ENCODE measurements at places on chromosomes 13 and 19.

DNA sequence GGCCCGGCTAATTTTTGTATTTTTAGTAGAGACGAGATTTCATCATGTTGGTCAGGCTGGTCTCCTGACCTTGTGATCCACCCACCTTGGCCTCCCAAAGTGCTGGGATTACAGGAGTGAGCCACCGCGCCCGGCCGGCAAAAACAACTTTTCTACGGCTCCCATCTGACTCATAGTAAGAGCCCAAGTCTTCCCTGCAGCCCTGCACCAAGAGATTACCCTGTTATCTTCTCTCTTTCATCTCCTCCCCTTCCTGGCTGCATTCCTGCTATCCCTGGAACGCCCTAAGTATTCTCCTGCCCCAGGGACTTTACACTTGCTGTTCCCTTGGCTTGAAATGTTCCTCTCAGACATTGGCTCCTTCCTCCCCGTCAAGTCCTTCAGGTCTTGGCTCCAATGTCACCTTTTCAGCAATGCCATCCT lies 6.6 kb downstream of the AP2S1 start:
- DNase-seq = no peak

GRCh38 chr13:94114166-94114565 lies 365.3 kb downstream of the DCT start:
- no peak for DNase-seq

DNA sequence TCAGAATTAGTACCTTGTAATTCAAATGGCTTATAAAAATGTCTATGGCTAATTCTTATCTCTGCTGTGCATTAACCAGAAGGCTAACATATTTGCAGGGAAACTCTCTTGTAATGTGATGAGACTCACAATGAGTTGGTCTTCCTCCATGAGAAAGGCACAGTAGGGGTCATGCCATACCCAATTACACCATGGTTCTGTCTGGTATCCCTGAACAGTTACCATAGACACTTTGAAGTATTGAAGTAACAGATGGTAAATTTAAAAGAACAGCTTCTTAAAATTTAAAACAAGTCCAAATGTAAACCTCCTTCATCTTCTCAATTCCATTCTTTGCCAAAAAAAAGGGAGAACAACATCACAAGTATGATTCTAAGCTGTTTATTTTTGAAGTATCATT lies 22.6 kb upstream of the SLAIN1 start:
- no peak for DNase-seq

GRCh38 chr13:42964761-42965161 lies 27.3 kb downstream of the EPSTI1 start:
- DNase-seq = no peak

- no peak for DNase-seq
Measured at GRCh38 chr13:38657191-38657590, 29.7 kb upstream of the FREM2 start.

- DNase-seq = no peak
Measured at GRCh38 chr19:15453091-15453578, 3.4 kb upstream of the WIZ start.

- DNase-seq = no peak
Measured at GRCh38 chr19:42226886-42227285, 6.8 kb downstream of the ZNF526 start.

GRCh38 chr13:21338156-21338555 lies 120.9 kb downstream of the ZDHHC20 start:
- no peak for DNase-seq

- no peak for DNase-seq
Measured at GRCh38 chr13:50636007-50636704, 207.3 kb downstream of the DLEU7 start.

- no peak for DNase-seq
Measured at GRCh38 chr19:40822161-40822560, 23.2 kb downstream of the EGLN2 start.

GRCh38 chr19:31312009-31312676 lies 37.1 kb downstream of the TSHZ3 start:
- no peak for DNase-seq

GRCh38 chr19:49443366-49444099 lies 2.2 kb upstream of the SLC17A7 start:
- DNase-seq = peak; percentile 94

- no peak for DNase-seq
Measured at GRCh38 chr19:42436006-42436405, 6.7 kb downstream of the CXCL17 start.

DNA sequence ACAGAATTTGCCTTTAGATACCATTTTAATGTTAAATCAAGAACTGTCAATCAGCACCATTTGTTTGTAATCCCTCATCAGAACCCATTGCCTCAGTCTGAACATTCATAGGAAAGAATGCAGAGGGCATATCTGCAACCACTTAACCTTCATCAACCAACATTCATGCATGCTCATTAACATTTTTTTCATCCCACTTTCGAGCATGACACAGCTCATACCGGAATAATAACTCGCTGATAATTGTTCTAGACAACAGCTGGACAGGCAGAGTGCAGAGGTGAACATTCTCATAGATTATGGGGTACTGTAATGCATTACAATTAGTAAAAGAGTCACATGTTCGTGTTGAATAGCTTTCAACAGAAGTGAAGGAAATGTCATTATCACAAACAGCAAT lies 216.8 kb downstream of the DIAPH3 start:
- no peak for DNase-seq

- DNase-seq = no peak
Measured at GRCh38 chr19:3284759-3285646, 60.5 kb downstream of the CELF5 start.

GRCh38 chr19:51219307-51219706 lies 5.6 kb upstream of the CD33 start:
- no peak for DNase-seq

DNA sequence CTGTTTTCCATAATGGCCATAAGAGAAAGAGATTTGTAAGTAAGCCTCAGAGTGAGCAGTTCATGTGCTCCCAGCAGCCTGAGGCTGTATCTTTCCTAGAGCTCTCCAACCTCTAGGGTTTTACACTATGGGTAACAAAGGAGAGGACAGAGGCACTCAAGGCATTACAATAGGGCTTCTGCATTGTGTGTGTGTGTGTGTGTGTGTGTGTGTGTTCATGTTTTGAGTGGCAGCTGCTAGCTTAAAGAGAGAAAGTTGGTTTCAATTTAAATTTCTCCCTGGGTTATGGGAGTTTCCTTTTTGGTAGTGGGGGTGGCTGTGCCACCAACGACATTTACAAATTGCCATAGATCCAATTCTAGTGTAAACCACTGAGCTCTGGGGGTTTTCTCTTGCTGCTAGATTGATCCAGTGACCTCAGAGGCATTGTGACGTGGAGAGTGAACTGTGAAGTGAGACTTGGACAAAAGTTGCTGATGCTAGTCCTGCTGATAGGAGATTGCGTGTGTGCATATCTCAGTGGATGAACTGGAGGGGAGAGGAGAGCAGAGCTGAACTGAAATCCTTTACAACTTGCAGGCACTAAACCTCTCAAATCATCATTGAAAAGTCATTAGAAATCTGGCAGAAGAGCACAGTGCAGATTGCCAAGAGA lies 67.2 kb upstream of the OLFM4 start:
- no peak for DNase-seq

Measured in nucleus accumbens (tissue), 56 donors.